MCF 10A (cell line): ENCODE measurements at places on chromosomes 12 and 14. TPM values are rescaled to one million over a fixed set of nuclear protein-coding genes. Genes with fewer than 3 reads are reported as not detected.

DNA sequence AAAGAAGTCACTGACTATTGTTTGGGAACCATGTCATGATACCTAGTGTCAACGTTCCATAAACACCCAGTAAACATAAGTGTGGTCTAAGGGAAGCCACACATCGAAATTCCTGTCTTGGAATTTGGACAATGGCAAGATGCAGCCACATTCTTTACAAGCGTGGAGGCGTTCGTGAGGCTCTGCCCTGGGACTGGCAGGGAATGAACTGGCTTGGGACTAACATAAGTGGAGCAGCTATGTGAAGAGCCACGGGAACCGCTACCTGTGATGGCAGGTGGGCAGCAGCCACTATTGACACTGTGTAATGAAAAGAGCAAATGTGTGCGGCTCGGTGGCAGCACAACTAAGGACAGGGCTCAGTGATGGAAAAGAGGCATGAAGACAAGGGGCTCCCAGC is 10.0 kb upstream of the NRIP2 start:
- no peak for DNase-seq
- peaks cover under 1% of the 10 kb centered on the region for H3K36me3 ChIP-seq
- H3K4me3 ChIP-seq = no peak overlapping the region
- no peak overlapping the region for H3K27ac ChIP-seq

DNA sequence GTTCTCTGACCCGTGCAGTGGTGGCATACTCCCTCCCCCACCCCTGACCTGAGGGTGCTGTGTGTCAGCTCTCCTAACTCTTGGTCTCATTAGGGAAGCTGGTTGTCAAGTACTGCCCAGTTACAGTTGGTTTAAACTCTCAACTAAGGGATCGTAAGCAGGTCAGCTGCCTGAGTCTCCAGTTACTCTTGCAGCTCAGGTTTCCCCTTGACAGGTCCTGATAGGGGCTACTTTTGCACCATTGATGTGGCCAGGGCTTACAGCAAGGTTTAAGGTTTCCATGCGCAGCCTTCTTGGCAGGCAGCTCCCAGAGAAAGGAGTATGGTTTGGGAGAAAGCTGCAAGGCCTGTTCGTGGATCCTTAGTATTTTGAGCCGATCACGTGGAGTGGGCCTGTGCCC is 74.5 kb downstream of the ETV6 start:
- H3K4me3 ChIP-seq = no peak overlapping the region
- H3K27ac ChIP-seq = no peak overlapping the region
- peaks cover 6% of the 10 kb centered on the region for H3K36me3 ChIP-seq
- no peaks in the 10 kb centered on the region for H3K27me3 ChIP-seq
- no peak for DNase-seq

DNA sequence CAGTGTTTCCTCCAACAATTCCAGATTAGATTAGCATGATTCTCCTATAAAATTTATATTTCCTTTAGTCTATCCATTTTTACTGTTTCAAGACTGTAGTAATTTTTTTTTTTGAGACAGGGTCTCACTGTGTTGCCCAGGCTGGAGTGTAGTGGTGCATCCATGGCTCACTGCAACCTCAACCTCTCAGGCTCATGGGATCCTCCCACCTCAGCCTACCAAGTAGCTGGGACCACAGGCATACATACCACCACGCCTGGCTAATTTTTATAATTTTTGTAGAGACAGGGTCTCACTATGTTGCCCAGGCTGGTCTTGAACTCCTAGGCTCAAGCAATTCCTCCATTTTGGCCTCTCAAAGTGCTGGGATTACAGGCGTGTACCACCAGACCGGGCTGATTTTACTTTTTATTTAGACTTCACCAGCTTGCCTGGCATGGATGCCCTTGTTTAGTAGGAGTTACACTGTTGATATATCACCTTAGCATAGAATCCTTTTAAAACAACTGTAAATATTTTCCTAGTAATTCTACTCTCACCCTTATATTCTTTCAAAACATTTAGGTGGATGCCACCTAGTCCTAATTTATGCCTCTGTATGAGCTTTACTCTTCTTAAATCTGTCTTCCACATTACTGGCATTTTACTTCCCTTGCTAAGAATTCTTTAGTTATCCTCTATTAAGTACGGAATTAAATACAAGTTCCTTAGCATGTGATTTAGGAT is 55.8 kb upstream of the LIMA1 start:
- no peak overlapping the region for H3K4me3 ChIP-seq
- no peaks in the 10 kb centered on the region for H3K27me3 ChIP-seq
- no peak overlapping the region for H3K27ac ChIP-seq
- H3K36me3 ChIP-seq = no peaks in the 10 kb centered on the region
- no peaks in the 10 kb centered on the region for H3K4me1 ChIP-seq

GRCh38 chr14:106094654-106095189 is 568.3 kb downstream of the TMEM121 start:
- no peaks in the 10 kb centered on the region for H3K36me3 ChIP-seq
- H3K27me3 ChIP-seq = no peaks in the 10 kb centered on the region
- no peak overlapping the region for H3K27ac ChIP-seq
- no peak overlapping the region for H3K4me3 ChIP-seq

- no peak for DNase-seq
- H3K27ac ChIP-seq = no peak overlapping the region
- no peaks in the 10 kb centered on the region for H3K27me3 ChIP-seq
- H3K4me1 ChIP-seq = peaks cover 46% of the 10 kb centered on the region
These were observed 670 bp downstream of the DYRK2 start for GRCh38 chr12:67649261-67649569.

CCDC177 gene
- total RNA-seq = not detected in 2 replicates

ADGRD1 gene
- total RNA-seq = 0.68 and 1.3 TPM in 2 replicates
